Uterine smooth muscle cell (primary cell): ENCODE measurements at places on chromosomes 6 and 20. TPM values are rescaled to one million over a fixed set of nuclear protein-coding genes. Genes with fewer than 3 reads are reported as not detected.

CAGE1 gene
- total RNA-seq, result under 0.01 and 0.11 TPM in 2 replicates

IL17F gene
- not detected in 2 replicates for total RNA-seq

ADGRF5 gene
- under 0.01 TPM in 2 replicates for total RNA-seq

GTSF1L gene
- total RNA-seq, result not detected in 2 replicates

ULBP1 gene
- total RNA-seq, result 0.12 and 0.22 TPM in 2 replicates

PNPLA1 gene
- not detected in 2 replicates for total RNA-seq

CCN6 gene
- total RNA-seq, result not detected in 2 replicates

DEFB124 gene
- not detected in 2 replicates for total RNA-seq

POU5F1 gene
- not detected in 2 replicates for total RNA-seq

LBP gene
- not detected in 2 replicates for total RNA-seq
